ENCODE measurements at places on chromosomes 5 and 9. TPM values are rescaled to one million over a fixed set of nuclear protein-coding genes. Genes with fewer than 3 reads are reported as not detected.

The DCANP1 gene
- total RNA-seq = not detected

The DRD1 gene
- not detected for total RNA-seq

The TRMT10B gene
- total RNA-seq = 12.1 TPM

The ANKRD31 gene
- 0.28 TPM for total RNA-seq

The TICAM2 gene
- 0.85 TPM for total RNA-seq

The BHMT2 gene
- not detected for total RNA-seq

The OTP gene
- total RNA-seq = not detected

The SH3GL2 gene
- not detected for total RNA-seq

The TAF1L gene
- total RNA-seq = not detected

The FAM221B gene
- not detected for total RNA-seq

The ACTBL2 gene
- not detected for total RNA-seq

The MCC gene
- total RNA-seq = 1.6 TPM
